Subcutaneous adipose tissue (tissue), 4 donors: ENCODE measurements at places on chromosomes 1 and 21. TPM values are rescaled to one million over a fixed set of nuclear protein-coding genes. Genes with fewer than 3 reads are reported as not detected.

Gene PLCH2
- 0.22 TPM for total RNA-seq

Gene TNFRSF18
- not detected for total RNA-seq

Gene ASTN1
- total RNA-seq, result not detected

Gene ASAP3
- total RNA-seq, result 51.7 TPM

Gene DDR2
- 192 TPM for total RNA-seq

Gene SLC6A9
- 0.22 TPM for total RNA-seq

Gene LAMTOR2
- total RNA-seq, result 51.7 TPM

Gene TTC34
- total RNA-seq, result 0.75 TPM

Gene DISP1
- 19.2 TPM for total RNA-seq
